ENCODE measurements at places on chromosomes 2 and 18.

DNA sequence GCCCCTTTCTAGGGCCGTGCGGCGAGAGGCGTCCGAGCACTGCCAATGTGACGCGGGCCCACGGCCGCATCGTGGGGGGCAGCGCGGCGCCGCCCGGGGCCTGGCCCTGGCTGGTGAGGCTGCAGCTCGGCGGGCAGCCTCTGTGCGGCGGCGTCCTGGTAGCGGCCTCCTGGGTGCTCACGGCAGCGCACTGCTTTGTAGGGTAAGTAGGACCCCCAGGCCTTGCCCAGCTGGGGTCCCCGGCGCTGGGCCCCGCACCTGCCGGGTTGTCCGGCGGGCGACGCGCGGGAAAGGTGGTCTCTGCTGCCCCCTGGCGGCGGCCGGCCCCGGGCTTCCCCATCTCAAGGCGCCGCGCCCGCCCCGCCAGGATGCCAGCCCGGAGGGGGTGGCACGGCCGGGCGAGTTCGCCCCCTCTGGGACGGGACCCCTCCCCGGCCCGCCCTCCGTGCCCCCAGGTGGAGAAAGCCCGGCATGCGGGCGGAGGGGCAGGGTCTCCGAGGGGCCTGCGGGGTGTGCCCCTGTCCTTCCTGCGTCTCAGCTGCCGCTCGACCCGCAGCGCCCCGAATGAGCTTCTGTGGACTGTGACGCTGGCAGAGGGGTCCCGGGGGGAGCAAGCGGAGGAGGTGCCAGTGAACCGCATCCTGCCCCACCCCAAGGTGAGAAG lies 1.9 kb downstream of the PRSS56 start:
- no peak for DNase-seq

GRCh38 chr2:230589497-230590015 lies 123.1 kb upstream of the CAB39 start:
- DNase-seq: no peak

GRCh38 chr2:71332435-71332796 lies 834 bp downstream of the ZNF638 start:
- no peak for DNase-seq

GRCh38 chr18:58263055-58263957 lies 219.3 kb downstream of the NEDD4L start:
- DNase-seq: no peak

GRCh38 chr18:49608366-49609255 lies 46.8 kb downstream of the LIPG start:
- DNase-seq: no peak

DNA sequence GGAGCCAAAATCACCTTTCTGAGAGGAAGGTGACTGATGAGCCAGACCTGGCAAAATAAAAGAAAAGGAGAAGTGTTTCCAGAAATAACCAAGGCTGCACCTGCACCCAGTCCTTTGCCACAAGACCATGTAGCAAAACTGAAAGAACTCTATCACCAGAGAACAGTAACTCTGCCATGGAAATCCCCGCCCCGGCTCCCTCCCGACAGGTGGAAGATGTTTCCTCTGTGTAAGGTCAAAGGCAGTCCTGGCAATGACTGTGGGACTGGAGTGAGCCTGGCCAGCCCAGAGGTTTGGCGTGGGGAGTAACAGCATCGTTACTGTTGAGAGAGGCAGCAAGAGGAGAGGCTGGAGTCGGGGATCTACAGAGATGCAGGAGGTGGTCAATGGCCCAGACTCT lies 42.3 kb downstream of the SPRED2 start:
- no peak for DNase-seq

GRCh38 chr2:86393521-86394491 lies 47.4 kb upstream of the KDM3A start:
- no peak for DNase-seq

DNA sequence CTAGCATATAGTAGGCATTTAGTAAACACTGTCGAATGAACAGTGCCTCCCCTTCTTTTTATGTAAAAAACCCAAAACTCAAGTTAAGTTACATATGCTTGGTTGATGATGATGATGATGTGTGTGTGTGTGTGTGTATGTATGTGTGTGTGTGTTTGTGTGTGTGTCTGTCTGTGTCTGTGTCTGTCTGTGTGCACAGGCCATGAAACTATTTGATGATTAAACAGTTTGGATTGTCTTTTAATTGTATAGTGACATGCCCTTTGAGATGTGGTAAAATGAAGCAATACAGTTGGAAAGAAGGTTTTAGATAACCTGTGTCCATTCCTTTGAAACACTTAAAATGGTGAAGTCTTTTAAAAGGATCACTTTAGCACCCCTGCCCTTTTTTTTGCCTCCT lies 105.6 kb downstream of the MAP4K4 start:
- DNase-seq: peak; percentile 53

GRCh38 chr2:120935339-120936313 lies 200.0 kb downstream of the GLI2 start:
- DNase-seq: no peak

DNA sequence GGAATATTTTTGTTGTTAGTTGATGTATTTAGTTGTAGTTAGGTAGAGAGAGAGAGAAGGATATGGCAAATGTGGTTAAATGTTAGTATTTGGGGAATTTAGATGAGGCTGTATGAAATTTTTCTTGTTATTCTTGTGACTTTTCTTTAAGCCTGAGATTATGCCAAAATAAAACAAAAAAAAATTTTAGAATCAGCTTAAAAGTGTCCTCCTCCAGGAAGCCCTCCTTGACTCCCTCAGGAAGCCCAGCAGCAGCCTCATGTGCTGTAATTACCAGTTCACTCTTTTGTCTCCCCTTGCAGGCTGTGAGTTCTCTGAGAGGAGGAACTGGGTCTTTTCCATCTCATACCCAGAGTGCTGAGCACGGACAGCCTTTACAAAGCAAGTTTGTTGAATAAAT lies 243.5 kb downstream of the TFCP2L1 start:
- no peak for DNase-seq

DNA sequence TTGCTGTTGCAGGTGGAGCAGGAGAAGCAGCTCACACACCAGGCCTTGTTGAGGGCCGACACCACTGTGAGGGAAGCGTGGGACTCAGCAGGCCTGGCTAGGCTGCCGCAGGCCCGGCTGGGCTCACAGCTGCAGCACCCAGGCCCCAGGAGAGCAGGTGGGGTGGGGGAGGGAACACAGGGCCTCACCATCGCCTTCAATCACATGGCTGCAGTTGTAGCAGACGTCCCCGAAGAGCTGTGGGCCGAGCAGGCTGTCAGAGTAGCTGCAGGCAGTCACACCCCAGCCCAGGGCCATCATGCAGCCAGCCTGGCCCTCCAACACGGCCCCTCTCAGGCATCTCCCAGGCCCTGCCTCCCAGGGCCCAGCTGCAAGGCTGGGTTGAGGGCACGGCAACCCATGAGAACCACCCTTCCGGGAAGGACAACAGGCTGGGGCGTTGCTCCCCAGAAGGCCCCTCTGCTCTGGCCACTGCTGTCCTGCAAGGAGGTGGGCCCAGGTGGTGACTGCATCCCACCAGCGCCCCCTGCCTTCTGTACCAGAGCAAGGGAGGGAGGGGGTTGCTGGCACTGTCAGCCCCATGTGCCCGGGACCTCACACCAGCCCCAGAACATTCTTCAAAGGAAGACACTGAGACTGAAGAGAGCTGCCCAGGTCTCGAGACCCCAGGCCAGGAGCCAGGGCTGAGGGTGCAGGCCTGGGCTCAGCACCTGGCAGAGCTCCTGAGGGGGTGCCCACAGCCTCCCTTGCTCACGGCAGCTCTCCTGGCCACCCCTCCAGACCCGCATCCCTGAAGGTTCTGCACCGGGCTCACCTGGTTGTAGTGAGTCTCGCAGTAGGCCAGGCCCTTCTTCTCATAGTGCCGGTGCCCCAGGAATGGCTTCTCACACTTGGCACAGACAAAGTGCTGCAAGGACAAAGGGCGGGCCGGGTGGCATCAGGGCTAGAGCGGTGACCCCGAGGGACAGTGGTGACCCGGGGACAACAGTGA lies 5.6 kb upstream of the GPR17 start:
- no peak for DNase-seq

- DNase-seq: no peak
These were observed 88.6 kb downstream of the GULP1 start for GRCh38 chr2:188380280-188380679.

DNA sequence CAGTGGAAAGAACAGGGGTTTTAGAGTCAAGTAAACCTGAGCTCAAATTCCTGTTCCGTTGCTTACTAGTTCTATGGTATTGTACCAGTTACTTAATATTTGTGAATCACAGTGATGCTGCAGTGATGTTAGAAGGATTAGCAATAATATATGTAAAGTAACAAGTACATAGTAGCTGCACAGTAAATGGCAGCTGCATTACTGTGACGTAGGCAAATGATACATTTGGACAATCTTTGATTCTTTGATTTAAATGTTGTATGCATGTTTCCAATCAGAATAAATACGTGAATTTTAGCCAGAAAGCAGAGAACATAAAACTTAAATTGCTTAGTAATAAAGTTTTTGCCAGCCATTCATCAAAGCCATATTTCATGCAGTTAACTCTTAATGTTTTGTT lies 243.0 kb downstream of the ERBB4 start:
- DNase-seq: no peak

DNA sequence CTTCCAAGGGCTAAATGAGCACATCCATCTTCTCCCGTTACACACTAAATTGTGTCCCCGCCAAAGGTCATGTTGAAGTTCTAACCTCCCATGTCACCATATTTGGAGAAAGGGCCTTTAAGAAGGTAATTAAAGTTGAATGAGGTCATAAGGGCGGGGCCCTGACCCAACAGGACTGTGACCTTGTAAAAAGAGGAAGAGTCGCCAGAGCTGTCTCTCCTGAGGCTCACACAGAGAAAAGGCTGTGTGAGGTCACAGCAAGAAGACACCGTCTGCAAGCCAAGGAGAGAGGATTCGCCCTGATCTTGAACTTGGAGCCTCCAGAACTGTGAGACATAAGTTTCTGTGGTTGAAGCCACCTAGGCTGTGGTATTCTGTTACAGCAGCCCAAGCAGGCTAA lies 24.1 kb downstream of the TRABD2A start:
- no peak for DNase-seq

- peak; percentile 92 for DNase-seq
These were observed 70.3 kb downstream of the ANTXR1 start for GRCh38 chr2:69083235-69083748.

DNA sequence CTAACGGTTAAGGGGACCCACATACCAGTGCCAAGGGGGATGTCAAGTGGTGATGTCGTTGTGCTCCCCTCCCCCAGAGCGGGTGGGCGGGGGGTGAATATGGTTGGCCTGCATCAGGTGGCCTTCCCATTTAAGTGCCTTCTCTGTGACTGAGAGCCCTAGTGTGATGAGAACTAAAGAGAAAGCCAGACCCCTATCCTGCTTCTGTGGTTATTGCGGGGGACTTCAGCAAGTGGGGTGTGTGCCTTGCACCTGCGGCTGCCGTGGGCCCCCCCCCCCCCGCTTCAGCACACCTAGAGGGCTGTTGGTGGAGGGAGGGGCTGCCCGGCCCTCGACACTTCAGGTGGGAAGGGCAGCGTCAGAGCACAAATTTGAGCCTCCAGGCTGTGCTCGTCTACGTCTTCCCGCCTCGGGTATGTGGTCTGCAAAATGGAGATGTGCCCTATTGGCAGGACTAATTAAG lies 6.1 kb downstream of the CTDSP1 start:
- no peak for DNase-seq

DNA sequence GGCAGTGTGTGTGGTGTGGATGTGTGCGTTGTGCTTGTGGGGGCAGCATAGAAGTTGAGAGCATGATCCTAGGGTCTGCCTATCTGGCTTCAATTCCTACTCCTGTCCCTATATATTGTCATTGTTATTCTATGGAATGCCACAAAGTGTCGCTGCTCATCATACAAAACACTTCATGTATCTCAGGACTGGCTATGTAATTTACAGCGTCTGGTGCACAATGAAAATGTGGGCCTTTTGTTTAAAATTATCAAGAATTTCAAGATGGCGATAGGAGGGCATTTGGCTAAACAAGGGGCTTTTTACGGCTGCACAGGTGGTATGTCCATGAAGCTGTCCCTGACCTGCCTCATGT lies 3.4 kb downstream of the SERPINB2 start:
- DNase-seq: no peak

- DNase-seq: no peak
These were observed 1.7 kb downstream of the ZAP70 start for GRCh38 chr2:97714950-97715652.

GRCh38 chr2:240713071-240713927 lies 21.6 kb downstream of the AQP12A start:
- DNase-seq: no peak

GRCh38 chr2:168293766-168294165 lies 46.4 kb upstream of the STK39 start:
- no peak for DNase-seq

GRCh38 chr2:48009256-48009655 lies 103.0 kb upstream of the FBXO11 start:
- no peak for DNase-seq

DNA sequence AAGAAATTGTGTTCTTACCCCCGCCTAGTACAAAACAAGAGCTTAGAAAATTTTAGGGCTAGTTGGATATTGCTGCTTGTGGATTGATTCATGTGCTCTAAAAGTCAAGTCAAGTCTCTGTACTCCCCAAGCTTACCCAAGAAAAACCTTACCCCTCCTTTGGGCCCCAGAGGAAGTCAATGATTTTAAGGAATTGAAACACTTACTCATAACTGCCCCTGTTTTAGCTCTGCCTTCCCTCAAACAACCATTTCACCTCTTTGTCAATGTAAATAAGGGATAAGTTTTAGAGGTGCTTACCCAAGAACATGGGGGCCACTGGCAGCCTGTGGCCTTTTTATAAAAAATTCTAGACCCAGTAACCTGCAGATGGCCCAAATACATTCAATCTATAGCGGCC lies 136.6 kb upstream of the RMP24 start:
- DNase-seq: no peak

Data from fibroblast of gingiva (primary cell).